ENCODE measurements at places on chromosomes 1 and 21.

GRCh38 chr1:51289676-51290488, 40.5 kb downstream of the TTC39A start:
- no peak for DNase-seq

GRCh38 chr1:51331206-51332100, 1.1 kb upstream of the TTC39A start:
- no peak for DNase-seq

- no peak for DNase-seq
These were observed 100.7 kb downstream of the SLC16A1 start for GRCh38 chr1:112855152-112855828.

DNA sequence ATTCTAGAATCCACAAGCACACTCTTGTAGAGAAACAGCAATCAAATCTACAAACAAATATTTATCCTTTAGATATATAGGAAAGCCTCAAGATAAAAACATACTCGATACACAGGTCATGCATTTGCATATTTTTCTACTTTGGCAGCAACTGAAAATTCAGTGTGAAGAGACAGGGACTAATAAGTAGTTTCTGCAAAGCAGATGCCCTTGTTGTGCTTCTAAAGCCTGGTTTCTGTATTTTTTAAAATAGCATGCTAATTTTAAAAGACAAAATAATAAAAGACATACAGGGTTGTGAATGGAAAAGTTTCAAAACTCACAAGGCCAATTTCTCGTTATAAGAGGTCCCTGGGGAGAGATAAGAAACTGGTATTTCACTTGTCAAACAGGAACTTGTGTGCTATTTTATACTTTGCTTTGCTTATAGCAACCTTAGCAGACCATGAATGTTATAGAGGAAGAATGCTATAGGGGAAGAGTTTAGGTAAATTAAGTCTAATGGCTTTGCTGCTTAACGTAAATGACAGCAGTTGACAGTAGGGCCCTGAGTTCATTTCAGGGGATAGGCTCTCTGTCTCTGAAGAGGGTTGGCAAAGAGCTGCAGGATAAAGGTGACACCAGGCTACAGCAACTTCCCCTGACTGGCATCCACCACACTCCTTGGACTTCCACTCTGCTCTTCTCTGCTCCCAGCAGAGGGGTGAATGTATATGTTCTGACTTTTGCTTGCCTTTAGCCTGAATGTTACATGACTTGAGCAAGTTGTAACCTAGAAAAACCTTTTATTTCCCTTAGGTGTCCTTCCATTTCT, 9.4 kb upstream of the RGS13 start:
- DNase-seq, result no peak

DNA sequence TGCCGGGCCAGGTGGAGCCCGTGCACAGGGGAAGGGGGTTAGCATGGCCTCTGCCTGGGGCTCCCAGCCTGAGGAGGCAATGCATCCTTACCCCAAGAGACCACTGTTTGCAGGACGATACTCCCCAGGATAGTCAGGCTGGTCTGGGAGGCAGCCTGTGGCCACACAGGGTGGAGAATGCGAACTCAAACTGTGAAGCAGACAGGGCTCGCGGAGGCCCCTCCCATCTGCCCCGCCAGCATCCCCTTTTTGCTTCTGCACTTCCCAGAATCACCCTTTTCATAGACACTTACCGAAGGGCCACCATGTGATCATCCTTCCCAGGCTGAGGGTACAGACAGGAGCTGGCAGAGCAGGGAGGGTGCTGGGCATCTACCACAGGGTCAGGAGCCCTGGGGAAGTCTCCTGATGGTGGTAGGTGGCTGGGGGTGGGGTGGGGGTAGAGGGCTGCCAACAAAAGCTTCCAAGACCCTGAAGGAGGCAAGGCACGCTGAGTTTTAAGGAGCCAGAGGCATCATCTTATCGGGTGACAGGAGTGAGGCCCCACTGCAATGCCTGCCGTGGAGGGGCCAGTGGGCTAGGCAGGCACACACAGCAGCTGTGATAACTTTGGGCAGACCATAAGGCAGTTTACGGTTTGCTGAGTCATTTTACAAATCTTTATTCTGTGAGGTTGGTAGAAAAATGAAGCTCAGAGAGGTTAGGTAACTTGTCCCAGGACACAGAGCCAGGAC, 31.3 kb upstream of the BTG2 start:
- no peak for DNase-seq

GRCh38 chr1:46158312-46159281, 16.3 kb upstream of the TSPAN1 start:
- DNase-seq, result no peak

DNA sequence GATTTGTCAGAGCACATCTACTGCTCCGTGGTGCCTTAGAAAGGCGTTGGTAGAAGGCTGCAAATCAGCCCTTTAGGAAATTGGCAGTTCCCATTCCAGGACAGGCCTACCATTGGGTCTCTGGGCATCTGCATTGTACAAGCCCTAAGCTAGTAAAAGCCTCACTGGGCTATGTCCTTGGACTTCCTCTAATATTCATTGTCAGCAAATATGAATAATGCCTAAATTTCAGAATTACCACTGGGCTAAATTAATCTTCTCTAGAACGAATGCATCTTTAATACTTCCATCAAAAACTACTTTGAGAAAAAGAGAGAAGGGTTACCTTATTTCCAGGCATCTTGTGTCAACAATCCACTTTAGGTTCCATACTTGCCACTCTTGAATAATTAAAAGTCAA, 41.5 kb upstream of the ATP1A1 start:
- DNase-seq, result no peak

- DNase-seq, result no peak
These were observed 27.3 kb downstream of the SPSB1 start for GRCh38 chr1:9319789-9320519.

DNA sequence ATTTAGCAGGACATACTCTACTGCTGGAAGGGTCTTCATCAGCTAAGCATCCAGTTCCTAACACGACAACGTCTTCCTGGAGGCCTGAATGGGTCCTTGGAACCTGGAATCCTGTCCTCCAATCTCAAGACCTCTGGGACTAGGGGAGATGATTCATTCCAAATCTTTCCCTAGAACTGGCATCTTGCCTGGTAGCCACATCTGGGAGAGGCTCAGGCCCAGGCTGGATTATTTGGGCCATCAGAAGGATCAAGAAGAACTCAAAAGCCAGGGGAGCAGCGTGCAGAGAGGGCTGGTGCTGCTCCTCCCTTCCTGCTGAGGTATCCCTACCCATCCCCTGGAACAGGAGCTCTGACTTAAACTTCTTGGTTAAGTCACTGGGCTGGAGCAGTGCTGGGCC, 2.8 kb upstream of the PHLDA3 start:
- DNase-seq, result no peak

DNA sequence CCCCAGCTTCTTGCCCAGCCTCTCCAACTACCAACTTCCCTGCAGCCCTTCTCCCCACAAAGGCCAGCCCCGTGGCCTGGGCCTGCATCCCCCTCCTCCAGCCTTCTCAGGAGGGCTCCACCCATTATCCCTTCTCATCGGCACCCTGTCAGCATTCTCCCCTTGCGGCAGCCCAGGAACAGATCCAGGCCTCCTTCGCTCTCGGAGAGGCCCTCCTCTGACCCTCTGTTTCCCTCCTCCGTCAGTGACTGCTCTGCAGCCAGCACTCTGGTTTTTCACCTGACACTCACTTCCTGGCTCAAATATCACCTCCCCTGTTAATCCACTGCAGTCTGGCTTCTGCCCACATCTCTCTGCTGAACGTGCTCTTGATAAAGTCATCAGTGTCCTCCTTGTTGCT, 17.5 kb downstream of the ADGRB2 start:
- no peak for DNase-seq

DNA sequence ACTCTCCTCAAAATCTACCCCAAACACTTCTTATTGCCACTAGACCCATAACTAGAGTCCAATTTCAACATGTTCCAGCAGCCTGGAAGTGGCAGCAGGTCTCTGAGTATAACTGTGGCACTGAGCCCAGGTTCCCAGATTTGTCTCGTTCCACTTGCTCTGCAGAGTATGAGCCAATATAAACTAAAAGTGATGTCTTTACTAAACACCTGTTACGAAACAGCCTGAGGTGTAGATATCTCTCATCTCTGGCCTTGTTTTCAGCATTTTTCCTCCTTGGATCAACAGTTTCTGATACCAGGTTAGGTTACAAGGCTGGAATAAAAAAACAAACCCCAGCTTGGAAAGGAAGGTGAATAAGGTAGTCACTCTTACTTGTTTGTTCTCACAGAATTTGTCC, 25.2 kb upstream of the PRDX6 start:
- no peak for DNase-seq

GRCh38 chr1:248421384-248421783, 18.5 kb downstream of the OR2T1 start:
- DNase-seq, result no peak

- no peak for DNase-seq
These were observed 13.0 kb upstream of the C1orf174 start for GRCh38 chr1:3912809-3913685.
